ENCODE measurements at places on chromosomes 2 and 18.

GRCh38 chr18:24486684-24487083 is 26.2 kb downstream of the HRH4 start:
- no peak for DNase-seq

GRCh38 chr2:24871852-24872333 is 48.1 kb downstream of the ADCY3 start:
- no peak for DNase-seq

DNA sequence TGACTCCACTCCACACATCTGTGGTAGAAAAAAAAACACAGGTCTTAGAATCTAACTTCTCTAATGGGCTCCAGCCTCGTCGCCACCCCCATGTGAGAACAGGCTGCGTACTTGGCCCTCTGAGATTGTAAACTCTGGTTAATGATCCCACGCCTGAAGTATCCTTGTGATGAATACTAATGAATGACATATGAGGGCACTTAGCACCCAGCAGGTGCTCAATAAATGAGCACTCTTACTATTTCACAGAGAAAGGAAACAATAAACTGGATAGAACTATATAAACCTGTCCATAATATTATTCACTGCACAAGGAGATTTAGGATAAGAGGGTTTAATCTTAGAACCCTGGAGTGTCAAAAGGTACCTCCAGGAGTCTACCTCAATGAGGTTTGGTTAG is 310.1 kb upstream of the HNRNPA3 start:
- DNase-seq, result no peak

DNA sequence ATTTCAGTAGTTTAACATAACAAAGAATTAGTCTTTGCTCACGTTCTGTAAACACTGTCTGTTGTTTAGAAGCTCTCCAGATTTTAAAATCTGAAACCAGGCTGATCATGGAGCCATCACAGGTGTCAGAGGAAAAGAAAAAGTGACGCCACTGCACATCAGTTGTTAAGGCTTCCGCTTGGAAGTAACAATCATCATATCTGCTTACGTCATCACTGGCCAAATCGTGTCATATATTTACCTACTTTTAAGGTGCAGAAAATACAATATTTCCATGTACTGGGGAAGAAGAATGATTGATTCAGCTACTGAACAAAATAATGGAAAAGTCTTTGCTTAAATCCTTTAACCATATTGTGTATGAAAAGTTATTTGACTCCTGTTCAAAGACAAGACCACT is 382.6 kb upstream of the MC4R start:
- no peak for DNase-seq

GRCh38 chr18:32010124-32010721 is 8.4 kb upstream of the RNF125 start:
- no peak for DNase-seq

DNA sequence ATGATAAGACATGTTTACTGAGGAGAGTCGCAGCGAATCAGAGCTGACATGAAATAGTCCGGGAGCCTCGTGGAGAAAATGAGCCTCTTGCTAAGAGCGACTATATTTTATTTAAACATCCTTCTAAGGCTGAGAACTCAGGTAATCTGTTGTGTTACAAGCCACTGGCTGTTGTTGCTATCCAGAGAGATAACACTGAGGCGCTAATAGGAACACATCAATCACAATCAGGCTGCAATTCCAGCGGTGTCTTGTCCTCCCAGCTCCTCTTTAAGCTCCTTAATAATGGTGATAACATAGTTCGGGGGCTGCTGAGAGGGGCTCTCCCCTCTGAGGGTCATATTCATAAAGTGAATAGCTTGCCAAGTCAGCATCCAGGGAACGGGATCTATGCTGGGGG is 95.1 kb downstream of the INSIG2 start:
- DNase-seq, result no peak

- DNase-seq, result no peak
Observed at GRCh38 chr18:79697976-79698375, 18.4 kb downstream of the CTDP1 start.

DNA sequence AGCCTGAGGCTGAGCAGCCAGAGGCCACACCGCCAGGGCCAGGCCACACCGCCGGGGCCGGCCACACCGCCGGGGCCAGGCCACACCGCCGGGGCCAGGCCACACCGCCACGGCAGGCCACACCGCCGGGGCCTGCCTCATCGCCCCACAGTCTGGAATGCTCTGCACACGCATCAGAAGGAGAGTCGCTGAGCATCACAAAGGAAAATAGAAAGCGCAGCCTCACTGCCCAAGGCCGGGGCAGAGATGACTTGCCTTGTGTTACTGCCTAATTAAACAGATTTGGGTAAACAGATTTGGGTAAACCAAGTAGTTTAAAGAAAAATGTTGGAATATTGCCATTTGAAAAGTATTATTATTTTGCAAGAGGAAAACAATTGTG is 10.4 kb upstream of the NFATC1 start:
- no peak for DNase-seq

GRCh38 chr2:182101263-182101662 is 115.6 kb downstream of the PPP1R1C start:
- no peak for DNase-seq

GRCh38 chr2:150532879-150533278 is 45.4 kb upstream of the RND3 start:
- DNase-seq, result no peak

DNA sequence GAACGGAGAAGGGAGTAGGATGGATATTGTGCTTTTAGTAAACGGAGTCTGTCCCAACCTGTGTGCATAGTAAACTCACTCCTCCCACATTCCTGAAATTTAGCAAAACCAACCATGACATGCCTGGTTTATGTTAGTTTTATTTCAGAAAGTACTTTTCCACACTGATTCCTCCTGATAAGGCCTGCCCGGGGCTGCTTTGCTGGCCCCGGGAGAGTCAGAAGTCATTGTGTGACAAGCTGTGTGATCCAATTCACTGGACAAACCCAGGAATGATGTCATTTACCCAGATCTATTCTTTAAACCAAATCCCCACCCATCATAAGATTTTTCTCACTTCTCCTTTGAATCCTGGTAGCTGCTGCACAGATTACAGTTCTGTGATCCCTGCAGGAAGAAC is 109.0 kb downstream of the SETBP1 start:
- no peak for DNase-seq

DNA sequence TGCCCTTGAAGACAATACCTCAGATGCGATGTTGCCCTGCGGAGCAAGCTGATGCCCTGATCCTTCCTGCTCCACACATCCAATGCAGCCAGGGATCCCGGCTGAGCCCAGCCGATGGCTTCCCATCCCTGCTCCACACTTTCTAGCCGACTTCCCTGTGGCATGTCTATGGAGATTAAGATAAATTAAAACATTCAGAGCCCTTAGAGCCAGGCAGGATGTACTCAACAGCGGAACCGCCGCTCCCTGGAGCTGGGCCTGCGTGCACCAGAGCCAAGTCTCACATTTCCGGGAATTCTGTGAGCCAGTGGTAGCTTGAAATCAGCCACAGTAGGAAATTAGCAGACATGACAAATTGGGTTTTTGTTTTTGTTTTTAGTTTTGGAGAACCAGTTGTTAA is 620.6 kb downstream of the GALR1 start:
- DNase-seq, result no peak

- no peak for DNase-seq
Observed at GRCh38 chr2:132593171-132593570, 76.8 kb downstream of the LYPD1 start.

DNA sequence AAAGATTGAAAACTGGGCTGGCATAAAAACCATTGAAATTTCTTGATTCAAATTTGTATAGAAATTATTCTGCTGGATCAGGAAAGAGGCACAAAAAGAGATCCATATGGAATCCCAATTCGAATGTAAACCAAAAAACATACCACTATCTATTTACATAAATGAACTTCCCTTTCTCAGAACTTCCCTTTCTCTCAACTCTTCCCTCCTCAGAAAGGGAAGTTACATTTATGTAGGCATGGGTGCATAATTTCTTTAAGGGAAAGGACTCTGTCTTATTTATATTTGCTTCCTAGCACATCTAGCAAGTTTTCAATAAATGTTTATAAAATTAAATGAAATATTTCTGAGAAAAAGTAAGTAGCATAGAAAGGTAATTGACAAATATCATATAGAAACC is 398.1 kb upstream of the ATP5MC3 start:
- DNase-seq, result no peak

GRCh38 chr2:132282911-132283310 is 121.2 kb upstream of the ANKRD30BL start:
- DNase-seq, result no peak

Data from NK-92 treated with Interleukin-12 subunit alpha and Interleukin-12 subunit beta, amount 100 ng/mL, for 24 hours (cell line).